ENCODE measurements at places on chromosomes 6 and 20. TPM values are rescaled to one million over a fixed set of nuclear protein-coding genes. Genes with fewer than 3 reads are reported as not detected.

AURKA gene
- 2.7 TPM for total RNA-seq

ALDH8A1 gene
- 11.2 TPM for total RNA-seq

ANKRD60 gene
- total RNA-seq = not detected

LPIN3 gene
- 31.6 TPM for total RNA-seq

NMBR gene
- not detected for total RNA-seq

ANKS1A gene
- total RNA-seq = 25.9 TPM

METTL24 gene
- 3.5 TPM for total RNA-seq

C6orf163 gene
- 4.2 TPM for total RNA-seq

KIF13A gene
- 35.9 TPM for total RNA-seq

NKX2-4 gene
- not detected for total RNA-seq

PERP gene
- total RNA-seq = 48.1 TPM

AIG1 gene
- 57.3 TPM for total RNA-seq

ADAT2 gene
- total RNA-seq = 6.9 TPM

BNIP5 gene
- 0.44 TPM for total RNA-seq

CGA gene
- not detected for total RNA-seq

SLC22A16 gene
- 0.79 TPM for total RNA-seq

TPD52L1 gene
- 69.1 TPM for total RNA-seq

GHRH gene
- total RNA-seq = not detected

GMPR gene
- 51.4 TPM for total RNA-seq

TGM3 gene
- 0.13 TPM for total RNA-seq

C4A gene
- 250 TPM for total RNA-seq

TINAG gene
- 22.1 TPM for total RNA-seq

ID1 gene
- 189 TPM for total RNA-seq

PHF20 gene
- total RNA-seq = 48.4 TPM

RIPPLY2 gene
- total RNA-seq = 0.38 TPM

EPPIN gene
- not detected for total RNA-seq

FAM50B gene
- 13.2 TPM for total RNA-seq

TNFRSF6B gene
- total RNA-seq = 64.5 TPM

PCMT1 gene
- 62.8 TPM for total RNA-seq

Data from kidney (tissue), 22 donors.